SK-N-MC (cell line): ENCODE measurements at places on chromosomes 3 and 15.

GRCh38 chr15:100786901-100787566 lies 92.6 kb upstream of the ALDH1A3 start:
- DNase-seq: no peak

DNA sequence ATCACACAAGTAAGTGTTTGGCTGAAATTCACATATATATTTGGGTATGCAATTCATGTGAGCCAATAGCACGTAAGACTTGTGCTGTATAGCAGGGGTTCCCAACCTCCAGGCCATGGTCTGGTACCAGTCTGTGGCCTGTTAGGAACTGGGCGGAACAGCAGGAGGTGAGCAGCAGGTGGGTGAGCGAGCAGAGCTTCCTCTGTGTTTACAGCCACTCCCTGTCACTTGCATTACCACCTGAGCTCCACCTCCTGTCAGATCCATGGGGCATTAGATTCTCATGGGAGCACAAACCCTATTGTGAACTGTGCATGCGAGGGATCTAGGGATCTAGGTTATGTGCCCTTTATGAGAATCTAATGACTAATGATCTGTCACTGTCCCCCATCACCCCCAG lies 59.7 kb downstream of the MAP3K13 start:
- no peak for DNase-seq

- no peak for DNase-seq
Observed at GRCh38 chr3:187802203-187802927, 57.1 kb upstream of the BCL6 start.

DNA sequence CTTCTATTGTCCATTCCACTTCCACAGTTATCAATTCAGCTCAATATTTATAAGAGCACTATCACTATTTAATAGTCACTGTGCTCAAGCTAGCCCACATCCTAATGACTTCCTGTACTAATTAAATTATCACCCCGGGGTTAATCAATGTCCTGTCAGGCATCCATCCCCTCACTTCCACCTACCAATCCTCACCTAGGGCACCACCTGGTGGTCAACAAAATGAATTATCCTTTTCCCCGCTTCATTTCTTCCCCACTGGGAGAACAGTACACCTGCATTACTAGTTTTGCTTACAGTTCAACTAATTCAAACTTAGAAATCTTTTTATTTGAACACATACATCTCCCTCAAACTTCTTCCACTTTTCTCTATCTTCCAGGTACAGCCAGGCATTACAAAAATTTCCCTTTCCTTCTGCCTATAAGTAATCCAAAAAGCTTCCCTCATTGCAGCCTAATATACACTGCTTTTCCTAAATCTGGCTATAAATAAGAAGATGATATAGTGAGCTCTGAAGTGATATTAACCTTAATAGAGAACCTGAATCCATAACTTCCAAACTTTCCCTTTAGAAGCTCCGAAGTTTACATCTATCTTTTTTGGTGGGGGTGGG lies 68.5 kb downstream of the TMCC1 start:
- DNase-seq: no peak

DNA sequence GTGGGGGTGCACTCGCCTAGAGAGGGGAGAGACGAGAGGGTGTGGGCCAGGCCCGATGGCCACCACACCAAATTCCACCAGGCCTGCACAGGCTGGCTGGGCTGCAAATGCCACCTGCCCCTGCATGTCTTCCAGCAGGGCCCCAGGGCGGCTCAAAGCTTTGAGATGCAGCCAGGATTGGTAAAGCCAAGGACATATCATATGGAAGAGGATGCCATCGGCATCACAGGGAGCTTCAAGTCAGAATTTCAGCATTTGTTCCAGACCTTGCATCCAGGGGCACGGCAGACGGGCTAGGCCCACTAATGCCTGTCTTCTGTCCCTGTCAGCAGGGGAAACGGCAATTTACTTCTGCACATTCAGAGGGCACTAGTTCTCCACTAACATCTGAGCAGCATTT lies 97.8 kb downstream of the NUP210 start:
- DNase-seq: no peak

DNA sequence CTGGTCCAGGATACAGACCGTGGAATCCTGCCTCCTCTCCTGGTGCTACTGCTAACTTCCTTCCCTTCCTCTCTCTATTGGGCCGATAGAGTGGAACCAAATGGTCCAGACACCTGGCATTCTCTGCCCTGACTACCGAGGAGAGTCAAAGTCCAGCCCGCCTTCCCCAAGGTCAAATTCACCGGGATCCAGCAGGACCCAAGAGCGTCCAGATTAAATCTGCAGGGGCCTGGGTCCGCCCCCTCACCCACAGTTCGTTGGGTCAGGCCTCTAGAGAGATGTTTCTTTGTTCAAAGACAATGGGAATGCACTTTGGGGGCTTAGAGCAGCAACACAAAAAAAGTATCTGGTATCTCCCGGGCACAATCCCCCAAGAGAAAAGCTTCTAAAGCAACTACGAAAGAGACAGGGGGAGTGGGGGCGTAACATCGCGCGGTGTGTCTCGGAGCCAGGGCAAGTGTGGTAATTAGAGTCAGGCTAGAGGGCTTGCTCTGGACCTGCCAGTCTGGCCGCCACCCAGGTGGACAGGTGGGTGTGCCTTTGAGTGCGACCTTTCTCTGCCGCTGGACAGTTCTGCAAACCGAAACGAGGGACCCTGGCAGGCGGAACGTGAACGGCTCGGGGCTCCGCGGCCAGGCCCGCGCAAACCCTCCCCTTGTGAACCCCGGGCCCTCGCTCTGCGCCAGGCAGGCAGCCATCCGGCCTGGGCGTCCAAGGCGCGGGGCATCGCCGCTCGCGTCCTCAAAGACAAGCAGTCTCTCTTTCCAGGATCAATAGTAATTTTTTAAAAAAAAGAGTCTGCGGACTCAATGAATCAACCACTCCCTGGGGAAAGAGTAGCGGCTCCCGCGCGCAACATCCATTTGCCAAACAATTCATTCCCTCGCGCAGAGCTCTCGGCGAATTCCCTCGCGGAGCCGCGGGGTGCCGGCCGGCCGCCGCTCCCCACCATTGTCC lies 806 bp downstream of the KLHL25 start:
- DNase-seq: no peak

DNA sequence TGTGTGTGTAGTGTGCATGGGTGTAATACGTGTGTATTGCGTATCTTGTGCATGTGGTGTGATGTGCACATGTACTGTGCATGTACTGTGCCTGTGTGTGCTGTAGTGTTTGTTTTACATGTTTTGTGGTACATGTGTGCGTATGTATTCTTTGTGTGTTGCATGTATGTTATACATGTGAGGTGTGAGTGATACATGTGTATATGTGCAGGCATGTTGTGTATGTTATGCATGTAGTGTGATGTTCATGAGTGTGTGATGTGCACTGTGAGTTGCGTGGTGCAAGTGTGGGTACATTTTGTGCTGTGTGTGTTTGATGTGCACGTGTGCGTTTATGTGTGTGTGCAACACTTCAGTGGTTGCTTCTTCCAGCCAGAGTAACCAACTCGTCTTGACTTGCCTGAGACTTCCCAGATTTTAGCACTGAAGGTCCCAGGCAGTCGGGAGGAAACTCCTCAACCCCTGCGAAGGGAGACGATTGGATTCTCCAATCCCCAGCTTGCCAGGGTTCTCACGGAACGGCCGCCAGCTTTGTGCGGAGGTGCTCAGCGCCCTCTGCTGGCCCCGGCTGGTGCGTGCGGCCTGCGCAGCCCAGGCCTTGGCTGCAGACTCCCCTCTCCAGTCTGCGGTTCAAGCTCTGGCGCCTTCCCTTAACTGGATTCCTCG lies 3.6 kb downstream of the GALNT15 start:
- DNase-seq: peak; percentile 2

GRCh38 chr15:87973501-87974215 lies 282.9 kb downstream of the NTRK3 start:
- DNase-seq: no peak

DNA sequence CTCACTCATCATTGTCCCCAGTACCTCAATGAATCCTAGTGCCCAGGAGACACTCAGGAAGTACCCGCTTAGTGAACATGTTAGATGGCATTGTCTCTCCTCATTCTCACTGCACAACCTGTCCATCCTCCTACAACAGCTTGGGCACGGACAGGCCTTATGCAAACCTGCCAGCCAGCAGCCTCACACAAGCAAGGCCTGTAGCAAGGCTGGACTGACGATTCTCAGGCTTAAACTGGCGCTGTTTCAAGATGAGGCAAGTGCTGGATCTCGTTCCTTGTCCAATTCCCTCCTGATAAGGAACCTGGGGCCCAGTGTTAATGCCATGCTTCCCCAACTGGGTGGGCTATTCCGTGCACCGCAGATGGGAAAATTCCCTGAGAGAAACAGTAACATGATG lies 59.0 kb downstream of the CDCP1 start:
- DNase-seq: no peak

DNA sequence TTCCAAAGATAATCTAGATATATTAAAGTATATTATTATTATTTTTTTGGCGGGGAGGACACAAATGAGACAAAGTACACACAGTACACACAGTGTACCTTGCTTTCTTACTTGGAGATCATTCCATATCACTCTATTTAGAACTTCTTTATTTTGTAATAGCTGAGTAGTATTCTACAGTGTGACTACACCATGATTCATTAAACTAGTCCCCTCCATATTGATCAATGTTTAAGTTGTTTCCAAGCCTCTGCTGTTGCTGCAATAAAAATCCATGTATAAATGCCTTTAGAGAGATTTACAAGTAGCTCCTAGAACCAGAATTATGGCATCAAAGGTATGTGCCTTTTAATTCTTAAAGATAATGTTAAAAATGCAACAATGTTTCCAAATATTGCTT lies 38.8 kb downstream of the PYGO1 start:
- no peak for DNase-seq

GRCh38 chr15:98900356-98900755 lies 107.2 kb downstream of the PGPEP1L start:
- DNase-seq: no peak

- no peak for DNase-seq
Observed at GRCh38 chr3:13086531-13086981, 13.3 kb upstream of the IQSEC1 start.

DNA sequence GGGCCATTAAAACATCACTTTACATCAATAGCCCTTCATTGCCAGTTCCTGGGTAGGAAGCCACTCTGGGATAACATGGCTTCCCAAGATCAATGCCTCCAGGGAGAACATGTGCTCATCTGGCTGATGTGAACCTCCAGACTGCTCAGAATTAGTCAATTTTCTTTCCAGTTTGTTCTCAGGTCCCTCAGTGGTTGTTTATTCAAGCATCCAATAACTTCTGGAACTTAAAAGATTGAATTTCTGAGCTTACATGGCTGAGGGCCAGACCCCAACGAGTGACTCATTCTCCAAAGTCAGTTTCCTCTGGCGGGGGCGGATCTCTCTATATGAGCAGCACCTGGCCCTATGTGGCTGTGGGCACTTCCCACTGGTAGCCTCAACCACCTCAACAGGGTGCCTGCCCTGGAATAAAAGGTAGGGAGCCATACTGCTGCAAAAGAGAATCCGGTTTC lies 34.0 kb downstream of the LYZL4 start:
- DNase-seq: no peak
